ENCODE measurements at places on chromosomes 2 and 18.

DNA sequence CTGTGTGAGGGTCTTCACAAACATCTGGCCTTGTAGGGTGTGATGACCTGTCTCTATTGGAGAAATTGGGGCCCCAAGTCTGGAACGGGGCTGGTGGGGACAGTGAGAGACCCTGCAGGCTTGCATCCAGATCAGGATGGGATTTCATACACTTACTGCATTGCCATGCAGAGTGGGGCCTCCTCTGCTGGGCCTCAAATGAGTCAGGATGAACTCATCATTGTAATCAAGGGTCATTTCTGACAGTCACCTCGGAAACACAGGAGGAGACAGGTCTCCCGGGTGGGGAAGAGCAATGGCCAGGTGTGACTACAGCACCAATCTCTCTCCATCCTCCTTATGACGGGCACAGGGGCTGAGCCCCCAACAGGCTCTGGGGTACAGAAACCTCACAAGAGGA lies 48.1 kb upstream of the GALR1 start:
- no peak for DNase-seq

- no peak for DNase-seq
Observed at GRCh38 chr2:32614084-32614483, 13.8 kb upstream of the TTC27 start.

- DNase-seq, result no peak
Observed at GRCh38 chr2:8799004-8799403, 38.4 kb downstream of the KIDINS220 start.

DNA sequence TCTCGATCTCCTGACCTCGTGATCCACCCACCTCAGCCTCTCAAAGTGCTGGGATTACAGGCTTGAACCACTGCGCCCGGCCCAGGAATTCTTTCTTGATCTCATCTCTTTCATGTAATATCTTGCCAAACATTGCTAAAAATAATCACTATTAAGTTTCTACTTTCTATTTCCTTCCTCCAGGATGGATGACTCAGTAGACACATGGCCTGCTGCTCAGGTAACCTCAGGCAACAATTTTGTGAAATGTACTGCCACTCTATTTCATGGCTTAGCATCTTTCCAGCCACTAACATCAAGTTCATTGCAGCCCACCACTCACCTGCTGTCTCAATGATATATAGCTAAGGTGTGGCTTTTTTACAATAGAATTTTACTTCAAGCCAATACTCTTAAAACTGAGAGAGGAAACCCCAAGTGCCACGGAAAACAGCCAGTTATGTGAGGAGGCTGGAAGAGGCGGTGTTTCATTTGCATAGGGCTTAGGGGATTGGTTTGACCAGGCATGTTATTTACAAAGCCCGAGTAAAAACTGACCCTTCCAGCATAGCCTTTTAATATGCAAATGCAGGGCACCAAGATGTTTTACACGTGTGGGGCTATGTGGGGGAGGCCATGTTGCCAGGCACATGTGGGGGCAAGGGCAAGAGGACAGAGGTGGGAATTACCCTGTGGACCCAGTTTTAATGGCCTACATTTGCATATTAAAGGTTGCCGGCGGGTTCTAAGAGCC lies 11.3 kb upstream of the SUMO1 start:
- DNase-seq, result no peak

DNA sequence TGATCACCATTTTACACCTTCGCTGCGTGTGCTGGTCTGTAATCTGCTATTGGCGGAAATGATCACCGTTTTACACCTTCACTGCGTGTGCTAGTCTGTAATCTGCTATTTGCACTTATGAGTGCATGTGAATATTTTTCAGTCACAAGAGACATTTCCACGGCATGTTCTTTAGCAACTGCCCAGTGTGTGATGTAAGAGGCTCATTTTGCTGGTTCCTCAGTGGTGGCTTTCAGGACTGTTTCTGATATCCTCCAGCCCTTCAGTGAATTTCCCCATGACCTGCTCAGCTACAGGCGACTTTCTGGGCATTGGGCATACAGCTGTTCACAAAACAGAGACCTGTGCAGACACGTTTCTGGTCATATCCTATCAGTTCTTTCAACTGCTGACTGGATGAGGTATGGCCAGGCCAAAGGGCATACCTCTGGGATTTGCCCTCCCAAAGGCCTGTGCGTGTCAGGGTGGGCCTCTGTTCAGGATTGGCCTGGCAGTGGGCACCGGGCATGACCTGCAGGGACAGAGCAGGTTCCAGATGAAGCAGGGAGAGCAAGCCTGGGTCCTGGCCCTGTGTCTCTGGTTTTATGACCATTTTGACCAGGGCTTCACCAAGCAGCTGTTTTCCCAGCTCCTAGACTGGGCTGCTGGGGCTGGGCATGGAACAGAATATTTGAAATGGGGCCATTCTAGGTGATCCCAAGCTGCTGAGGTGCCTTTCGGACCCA lies 521 bp upstream of the PROM2 start:
- DNase-seq, result no peak

- DNase-seq, result no peak
Observed at GRCh38 chr2:229054311-229054710, 216.8 kb downstream of the PID1 start.

GRCh38 chr2:176461809-176462670 lies 192.8 kb downstream of the MTX2 start:
- no peak for DNase-seq

DNA sequence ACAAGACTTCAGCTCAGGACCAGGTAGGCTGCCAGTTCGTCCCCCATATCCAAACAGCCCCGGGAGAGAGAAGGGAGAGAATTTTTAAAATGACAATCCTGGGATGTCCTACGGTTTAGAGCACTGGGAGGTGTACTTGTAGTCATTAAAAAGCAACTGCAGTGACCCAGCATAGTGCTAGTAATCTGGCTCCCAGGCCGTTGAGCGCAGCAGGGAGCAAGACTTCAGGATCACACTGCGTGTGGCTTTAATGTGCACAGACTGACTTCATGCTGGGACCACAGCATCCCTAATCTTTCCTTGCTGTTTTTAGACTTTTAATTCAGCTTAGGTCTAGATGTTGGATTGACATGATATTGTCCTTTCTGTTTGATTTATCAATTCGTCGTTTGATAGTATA lies 219.3 kb upstream of the FOSL2 start:
- no peak for DNase-seq

DNA sequence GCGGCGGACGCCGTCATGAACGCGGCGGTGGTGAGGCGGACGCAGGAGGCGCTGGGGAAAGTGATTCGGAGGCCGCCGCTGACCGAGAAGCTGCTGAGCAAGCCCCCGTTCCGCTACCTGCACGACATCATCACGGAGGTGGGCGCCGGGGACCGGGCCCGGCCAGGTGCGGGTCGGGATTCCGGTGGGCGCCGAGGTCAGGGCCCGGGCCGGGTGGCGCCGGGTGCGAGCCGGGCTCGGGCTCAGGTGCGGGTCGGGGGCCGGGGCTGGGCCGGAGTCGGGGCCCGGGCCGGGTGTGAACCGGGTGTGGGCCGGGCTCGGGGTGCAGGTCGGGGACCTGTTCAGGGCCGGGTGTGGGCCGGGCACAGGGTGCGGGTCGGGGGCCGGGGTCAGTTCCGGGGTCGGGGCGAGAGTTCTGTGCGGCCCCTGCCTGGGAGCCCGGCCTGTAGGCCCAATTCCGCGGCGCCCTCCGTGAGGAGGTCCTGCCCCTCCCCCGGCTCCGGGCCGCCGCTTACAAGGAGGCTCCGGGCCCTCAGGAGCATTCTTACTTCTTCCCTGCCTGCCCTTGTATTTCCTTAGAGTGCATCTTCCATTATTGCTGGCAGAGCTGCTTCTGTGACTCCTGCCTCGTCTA lies 447 bp downstream of the TRAF3IP1 start:
- DNase-seq, result no peak

DNA sequence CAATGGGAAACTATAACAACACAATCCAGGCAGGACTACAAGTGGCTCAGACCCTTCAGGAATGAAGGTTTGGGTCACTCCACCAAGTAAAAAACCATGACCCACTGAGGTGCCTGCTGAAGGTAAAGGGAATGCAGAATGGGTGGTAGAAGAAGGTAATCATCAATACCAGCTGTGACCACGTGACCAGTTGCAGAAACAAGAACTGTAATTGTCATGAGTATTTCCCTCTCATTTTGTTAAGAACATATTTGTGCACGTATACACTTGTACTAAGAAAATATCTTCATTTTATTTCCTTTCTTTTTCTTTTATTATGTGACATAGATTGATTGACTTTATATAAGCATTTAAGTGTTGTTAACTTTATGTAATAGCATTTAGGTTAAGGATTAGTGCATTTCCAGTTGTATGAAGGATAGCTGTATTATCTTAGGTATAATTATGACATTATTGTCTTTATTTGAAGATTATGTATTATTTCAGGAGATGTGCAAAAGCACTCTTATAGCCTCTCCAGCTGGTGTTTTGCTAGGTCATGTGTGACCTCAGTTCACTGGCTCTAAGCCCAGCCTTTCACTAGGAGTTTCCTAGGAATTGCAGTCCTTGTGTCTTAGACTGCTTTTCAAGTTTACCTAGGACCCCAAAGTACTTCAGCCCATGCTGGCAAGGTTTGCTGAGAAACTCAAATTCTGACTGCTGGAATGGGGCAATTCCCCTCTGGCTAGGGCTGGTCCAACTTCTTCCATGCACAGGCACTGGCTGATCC lies 125.7 kb upstream of the DPP10 start:
- DNase-seq, result no peak

DNA sequence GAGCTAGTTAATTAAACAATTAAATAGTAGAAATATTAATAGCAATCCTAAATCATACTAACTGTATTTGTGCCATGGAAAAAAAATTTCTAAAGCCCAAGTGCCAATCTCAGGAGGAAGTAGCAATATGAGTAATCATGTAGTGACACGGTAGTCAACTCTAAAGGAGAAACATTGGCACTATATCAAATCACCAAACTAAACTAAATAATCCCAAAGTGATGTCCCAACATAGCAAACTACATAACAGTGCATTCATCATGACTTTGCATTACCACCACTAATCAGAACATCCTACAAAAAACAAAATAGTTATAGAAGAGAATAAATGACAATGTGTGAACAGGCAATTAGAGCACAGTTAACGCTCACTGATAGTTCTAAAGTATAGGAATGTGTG lies 195.1 kb downstream of the EXOC6B start:
- DNase-seq, result no peak

DNA sequence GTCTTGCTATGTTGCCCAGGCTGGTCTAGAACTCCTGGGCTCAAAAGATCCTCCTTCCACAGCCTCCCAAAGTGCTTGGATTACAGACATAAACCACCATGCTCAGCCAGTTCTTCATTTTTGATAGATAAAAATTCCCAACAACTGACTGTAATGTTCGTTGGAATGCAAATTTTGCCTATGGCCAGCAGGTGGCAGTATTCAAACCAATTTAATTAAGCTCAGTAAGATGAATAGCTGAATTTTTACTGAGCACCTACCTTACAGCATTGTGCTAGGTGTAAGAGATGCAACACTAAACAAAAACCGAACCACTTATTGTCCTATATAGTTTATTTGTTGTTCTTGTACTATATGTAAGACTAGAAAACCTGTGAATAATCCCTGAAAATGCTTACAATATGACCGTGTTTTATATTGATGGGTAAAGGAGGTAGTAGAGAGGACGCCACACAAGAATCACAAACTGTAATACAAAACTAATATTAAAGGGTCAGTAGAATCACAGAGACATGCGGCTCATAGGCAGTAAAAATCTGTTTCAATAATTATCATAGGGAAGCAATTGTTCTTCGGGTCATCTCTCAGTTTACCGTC lies 8.2 kb upstream of the TMEM182 start:
- DNase-seq, result no peak

GRCh38 chr2:121917143-121917542 lies 161.7 kb downstream of the TSN start:
- DNase-seq, result no peak

DNA sequence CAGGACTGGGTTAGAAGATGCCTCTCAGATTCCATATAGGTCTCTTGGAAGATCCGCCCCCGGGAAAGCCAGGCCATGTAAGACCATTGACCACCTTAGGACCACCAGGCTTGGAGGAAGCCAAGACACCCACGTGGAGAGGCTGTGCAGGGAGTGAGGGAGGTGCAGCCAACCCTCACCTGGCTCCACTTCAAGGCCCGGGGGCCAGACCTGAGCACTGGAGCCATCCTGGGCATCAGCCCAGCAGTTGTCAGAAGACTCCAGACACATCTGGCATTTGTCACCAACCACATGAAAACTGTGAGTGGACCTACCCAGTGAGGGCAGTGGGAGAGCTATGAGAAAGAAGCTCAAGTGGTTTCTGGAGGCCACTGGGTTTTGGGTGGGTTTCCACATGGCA lies 214.4 kb downstream of the MYT1L start:
- DNase-seq, result no peak

DNA sequence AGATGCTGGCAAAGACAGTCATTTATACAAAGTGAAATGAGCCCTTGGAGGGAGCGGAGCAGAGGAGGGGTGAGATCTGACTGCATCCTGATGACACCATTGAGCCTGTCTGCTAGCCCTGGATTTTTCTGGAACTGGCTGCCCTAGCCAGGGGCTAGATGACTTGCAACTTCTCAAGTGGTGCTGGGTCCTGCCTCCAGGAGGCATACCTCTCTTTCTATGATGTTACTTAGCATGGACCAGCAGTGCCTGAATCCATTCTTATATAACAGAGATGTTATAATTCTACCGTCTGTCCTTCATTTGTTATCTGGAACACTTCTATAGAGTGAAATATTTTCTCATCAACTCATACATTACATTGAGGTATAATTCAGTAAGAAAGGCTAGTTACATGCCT lies 8.5 kb upstream of the TWIST2 start:
- DNase-seq, result no peak

DNA sequence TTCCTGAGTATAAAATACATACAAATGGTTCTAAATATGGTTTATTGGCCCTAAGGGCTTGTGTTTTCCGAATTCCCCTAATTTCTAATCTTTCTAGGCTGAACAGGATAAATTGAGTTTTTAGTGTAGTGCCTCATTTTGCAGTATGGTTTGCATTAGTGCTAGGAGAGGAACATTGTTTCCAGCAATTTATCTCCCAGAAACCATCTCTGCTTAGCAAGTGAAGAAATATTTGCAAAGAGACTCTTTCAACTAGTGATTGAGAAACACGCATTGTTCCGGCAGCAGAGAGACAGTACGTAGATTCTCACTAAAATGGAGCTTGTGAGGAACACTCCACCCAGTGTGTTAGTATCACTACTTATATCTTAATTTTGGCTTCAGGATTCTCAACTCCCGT lies 177.8 kb upstream of the EPAS1 start:
- DNase-seq, result no peak

DNA sequence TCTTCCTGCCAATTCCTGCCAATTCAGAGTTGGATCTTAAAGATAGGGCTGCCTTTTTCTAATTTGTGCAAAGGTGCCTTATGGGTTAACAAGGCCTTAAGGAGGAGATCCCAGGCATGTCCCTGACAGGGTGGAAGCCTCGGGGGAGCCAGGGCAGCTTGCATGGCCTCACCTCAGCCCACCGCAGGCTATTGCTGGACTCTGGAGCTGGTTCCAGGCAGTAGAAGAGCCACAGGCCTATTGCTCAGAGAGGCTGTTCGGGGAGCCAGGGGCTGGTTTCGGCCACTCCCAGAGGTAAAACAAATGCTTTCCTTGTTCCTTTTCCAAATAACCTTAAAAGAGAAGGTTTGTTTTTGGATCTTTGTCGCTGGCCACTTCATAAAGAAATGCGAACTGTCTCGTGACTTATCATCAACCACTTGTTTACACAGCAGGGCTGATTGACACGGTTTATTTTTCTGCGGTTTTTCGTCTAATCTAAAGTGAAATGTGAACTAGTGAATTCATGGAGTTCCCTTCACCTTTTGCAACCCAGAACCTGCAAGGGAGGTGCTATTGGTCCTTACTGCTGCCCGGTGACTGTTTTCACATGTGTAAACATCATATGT lies 108.6 kb downstream of the APOB start:
- DNase-seq, result no peak

- DNase-seq, result no peak
Observed at GRCh38 chr2:20073460-20073859, 22.0 kb upstream of the LAPTM4A start.

GRCh38 chr2:142509401-142509800 lies 368.1 kb upstream of the KYNU start:
- no peak for DNase-seq

All from stimulated activated CD4-positive, alpha-beta T cell treated with anti-CD3 and anti-CD28 coated beads, Interleukin-4, amount 100 ng/mL, for 4 hours (primary cell).